Activated CD4-positive, alpha-beta T cell treated with anti-CD3 and anti-CD28 coated beads for 48 hours (primary cell): ENCODE measurements at places on chromosomes 11 and 22.

- DNase-seq: no peak
Measured at GRCh38 chr22:26362471-26362870, 66.6 kb upstream of the ASPHD2 start.

GRCh38 chr11:29119707-29120618, 896.9 kb downstream of the KCNA4 start:
- DNase-seq: no peak

DNA sequence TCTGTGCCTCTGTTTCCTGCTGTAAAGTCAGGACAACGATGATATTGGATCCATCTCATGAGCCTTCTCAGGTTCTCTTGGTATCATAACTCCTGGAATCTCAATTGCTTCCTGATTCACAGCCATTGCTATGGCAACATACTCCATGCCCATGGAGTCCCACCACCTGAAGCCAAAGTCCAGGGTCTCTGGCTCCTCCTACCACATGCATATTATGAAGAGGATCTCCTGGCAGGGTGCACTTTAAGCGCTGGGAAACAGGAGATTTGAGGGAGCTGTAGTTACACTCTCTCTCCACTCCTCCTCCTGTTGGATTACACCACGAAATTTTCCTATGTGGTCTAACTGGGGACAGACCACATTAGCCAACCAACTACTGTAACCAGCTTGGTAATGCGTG, 130.9 kb upstream of the SEZ6L start:
- no peak for DNase-seq

DNA sequence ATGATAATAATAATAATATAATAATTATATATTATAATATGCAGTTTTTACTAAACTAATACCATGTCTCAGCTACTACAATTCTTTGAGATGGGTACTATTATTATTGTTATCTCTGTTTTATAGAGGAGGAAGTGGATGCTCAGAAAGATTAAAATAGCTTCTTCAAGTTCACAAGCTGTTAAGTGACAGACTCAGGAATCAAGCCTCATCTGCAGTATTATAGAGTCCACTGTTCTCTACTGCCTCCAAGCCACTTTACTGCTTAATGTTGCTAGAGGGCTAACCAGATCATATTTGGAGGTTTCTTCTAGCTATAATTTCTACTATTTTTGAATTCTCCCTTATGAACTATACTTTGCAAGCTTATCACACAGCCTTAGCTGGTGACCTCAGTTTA, 62.7 kb downstream of the CSTPP1 start:
- no peak for DNase-seq

- DNase-seq: no peak
Measured at GRCh38 chr11:788953-789940, 643 bp downstream of the CEND1 start.

- DNase-seq: no peak
Measured at GRCh38 chr11:134082990-134083389, 14.1 kb downstream of the JAM3 start.

DNA sequence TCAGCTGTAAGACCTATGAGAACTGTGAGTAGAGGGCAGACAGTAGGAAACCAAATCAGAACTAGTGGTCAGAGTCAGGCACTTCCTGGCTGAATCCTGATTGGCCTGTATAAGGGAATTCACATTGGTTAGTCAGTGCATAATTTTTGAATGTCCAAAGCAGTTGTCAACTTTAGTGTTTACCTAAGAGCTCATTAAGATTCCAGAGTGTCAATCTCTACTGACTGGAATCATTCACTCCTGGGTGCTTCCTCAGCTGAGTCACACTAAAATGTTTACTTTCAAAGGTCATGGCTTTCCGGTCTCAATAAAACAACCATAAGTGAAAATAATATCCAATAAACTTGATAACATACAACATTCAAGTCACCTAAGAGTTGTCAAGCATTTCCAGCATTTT, 306.1 kb downstream of the C11orf87 start:
- DNase-seq: no peak

- no peak for DNase-seq
Measured at GRCh38 chr11:45988921-45989320, 66.5 kb downstream of the LARGE2 start.

- no peak for DNase-seq
Measured at GRCh38 chr11:44127130-44127529, 31.7 kb downstream of the EXT2 start.

DNA sequence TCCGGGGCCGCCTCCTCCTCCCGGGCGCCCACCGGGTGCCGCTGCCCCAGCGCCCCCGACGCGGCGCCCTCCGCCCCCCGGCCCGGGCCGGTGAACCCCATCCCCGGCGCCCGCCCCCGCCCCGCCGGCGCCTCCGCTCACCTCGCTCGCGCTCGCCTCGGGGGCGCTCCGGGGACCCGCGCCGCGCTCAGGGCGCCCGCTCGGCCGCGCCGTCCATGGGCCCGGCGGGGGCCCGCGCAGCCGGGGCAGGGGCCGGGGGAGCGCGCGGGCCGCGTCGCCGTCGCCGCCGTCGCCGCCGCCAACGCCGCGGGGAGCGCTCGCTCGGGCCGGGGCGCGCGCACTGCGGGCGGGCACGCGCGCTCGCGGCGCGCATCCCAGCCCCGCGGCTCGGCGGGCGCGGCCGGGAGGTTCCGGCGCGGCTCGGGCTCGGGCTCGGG, 293 bp downstream of the DUSP8 start:
- DNase-seq: no peak

DNA sequence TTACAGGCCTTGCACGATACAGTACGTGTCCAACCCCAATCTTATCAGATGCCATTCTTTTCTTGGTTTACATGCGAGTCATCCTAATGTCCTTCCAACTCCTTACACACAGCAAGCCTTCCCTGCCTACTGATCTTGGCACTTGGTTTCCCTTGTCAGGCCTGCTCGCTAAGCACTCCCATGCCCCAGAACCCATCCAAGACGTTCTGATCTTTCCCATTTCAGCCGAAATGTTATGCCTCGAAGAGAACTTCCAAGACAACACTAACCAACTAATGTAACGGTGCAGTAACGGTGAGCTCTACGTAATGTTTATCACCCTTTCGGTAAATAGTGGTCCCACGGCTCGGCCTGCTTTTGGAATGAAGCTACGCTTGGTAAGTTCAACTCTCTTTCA, 521 bp downstream of the PES1 start:
- DNase-seq: no peak

- no peak for DNase-seq
Measured at GRCh38 chr11:119637481-119637880, 91.5 kb downstream of the NECTIN1 start.

GRCh38 chr22:25143156-25144076, 56.2 kb upstream of the CRYBB3 start:
- no peak for DNase-seq

DNA sequence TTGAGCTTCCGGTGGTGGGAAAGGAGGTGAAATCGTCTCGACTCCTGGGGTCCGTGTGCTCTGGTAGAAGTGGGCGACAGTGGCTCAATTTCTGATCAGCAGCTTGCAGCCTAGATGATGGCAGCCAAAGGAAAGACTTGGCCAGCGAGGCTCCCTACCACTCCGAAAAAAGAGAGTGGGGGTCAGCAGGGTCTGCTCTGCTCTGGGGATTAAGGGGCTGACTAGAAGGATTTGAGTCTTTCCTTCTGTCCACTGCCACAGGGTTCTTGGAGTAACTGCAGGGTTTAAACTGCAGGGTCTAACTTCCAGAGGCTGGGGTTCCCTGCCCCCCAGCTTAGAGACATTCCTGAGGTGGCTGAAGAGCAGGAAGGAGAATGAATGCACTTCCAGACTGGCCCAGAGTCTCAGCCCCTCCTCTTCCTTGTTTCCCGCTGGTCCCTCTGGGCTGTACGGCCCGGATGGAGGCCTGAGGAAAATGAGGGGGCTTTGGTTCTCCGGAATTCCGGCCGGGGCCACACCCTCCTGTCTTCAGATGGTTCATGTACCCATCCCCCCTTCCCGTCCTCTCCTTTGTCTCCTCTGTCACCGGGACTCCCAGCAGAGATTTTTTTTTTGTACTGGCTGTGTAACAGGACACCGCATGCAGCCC, 907 bp downstream of the SERPINH1 start:
- no peak for DNase-seq

GRCh38 chr22:31229402-31230079, 17.4 kb downstream of the LIMK2 start:
- DNase-seq: no peak

DNA sequence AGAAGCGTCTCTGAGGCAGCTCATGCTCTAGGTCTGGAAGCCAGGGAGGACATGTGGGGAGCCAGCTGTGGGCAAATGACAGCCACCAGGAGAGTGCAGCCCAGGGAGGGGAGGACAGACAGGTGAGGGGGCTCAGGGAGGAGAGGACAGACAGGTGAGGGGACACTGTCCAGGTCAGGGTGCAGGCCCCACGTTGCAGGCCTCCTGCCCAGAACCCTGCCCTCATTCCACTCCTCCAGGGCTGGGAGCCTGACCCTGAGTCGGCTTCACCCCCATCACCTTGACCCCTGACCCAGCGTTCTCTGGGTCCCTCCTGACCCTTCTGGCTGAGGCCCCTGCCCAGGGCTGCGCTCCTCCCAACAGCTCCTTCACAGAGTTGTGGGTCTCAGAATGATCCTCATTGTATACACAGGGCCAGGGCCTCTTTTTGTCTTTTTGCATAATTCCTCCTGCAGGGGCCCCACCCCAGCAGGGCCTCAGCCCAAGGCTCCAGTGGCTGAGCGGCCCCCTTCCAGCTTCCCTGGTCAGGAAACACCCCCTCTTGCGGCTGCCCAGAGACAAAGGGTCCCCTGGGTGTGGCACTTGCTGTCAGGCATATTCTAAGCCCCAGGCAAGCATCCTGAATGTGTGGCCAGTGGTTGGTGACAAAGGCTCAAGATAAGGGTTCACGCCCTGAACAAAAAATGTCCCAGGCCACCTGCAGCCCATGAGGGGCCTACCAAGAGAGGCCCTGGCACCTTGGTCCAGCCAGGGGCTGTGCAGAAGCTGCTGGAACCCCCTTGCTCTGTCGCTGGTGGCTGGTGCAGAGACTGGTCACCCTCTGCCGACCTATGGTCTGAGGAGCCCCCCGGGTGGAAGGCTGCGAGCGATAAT, 853.0 kb downstream of the BRD1 start:
- no peak for DNase-seq

DNA sequence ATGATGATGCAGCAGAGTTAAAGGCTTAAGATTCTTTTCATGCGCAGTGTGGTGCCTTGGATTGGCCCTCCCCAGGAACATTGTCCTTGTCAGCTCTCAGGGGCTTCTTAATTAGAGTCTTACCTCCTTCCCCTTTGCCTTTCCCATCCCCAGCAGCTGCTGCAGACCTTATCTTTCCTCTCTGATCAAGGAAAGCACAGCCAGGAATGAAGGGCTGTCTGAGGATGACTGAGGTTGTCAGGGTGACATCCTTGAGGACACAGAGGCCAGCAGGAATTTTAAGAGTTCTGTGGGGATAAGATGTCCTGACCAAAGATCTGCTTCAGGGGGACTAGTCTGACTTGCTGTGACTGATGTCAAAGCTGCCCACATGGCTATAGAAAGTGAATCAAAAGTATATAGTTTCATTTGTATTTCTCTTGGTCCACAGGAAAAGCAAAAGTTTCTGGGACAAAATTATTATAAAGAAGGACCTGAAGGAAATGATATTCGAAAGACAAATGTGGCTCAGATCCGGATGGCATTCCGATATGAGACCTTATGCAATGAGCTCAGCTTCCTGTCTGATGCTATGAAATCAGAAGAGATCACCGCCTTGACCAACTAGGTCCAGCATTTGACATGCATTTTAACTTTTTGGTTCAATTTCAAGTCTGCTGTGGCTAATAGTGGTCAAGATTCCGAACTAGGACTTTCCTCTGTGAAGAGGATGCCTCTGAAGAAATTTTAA, 35.5 kb downstream of the RNF141 start:
- DNase-seq: no peak

DNA sequence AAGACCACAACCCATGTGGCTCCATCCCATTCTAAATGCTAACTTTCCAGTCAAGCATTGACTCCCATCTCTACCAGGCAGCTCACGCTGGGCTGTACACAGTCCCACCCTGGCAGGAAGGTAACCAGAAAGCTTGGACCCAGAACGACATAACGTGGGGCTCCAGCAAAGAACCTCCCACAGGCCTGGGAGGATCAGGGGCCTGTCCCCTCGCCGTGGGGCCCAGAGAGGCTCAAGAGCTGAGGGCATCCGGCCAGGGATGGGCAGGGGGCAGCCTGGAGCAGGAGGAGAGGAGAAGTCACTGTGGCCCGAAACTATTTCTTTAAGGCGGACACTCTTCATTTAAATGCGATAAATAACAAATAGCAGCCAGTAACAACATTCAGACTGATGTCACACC, 169.9 kb downstream of the SHANK2 start:
- DNase-seq: no peak
